ENCODE measurements at places on chromosomes 2 and 18. TPM values are rescaled to one million over a fixed set of nuclear protein-coding genes. Genes with fewer than 3 reads are reported as not detected.

The ALPG gene
- not detected for total RNA-seq

The ICOS gene
- total RNA-seq: not detected

The FKBP1B gene
- total RNA-seq: 39.0 TPM

The MC2R gene
- not detected for total RNA-seq

The IL36A gene
- not detected for total RNA-seq

The SCYGR4 gene
- not detected for total RNA-seq

The RTP5 gene
- total RNA-seq: not detected

The SLC4A3 gene
- total RNA-seq: 15.8 TPM

The IL36RN gene
- not detected for total RNA-seq

The KATNAL2 gene
- total RNA-seq: 4.2 TPM

The MAPRE3 gene
- total RNA-seq: 4.4 TPM

The IL37 gene
- total RNA-seq: not detected

The TRIM43 gene
- not detected for total RNA-seq

The MOCOS gene
- total RNA-seq: 0.66 TPM

The MAP2 gene
- total RNA-seq: 1.8 TPM

The TPGS2 gene
- total RNA-seq: 137 TPM

The CCDC68 gene
- total RNA-seq: 0.56 TPM

The ZC3H8 gene
- total RNA-seq: 10.4 TPM

The RFTN2 gene
- total RNA-seq: 0.55 TPM

The ACMSD gene
- not detected for total RNA-seq

The EPAS1 gene
- 2.0 TPM for total RNA-seq

The DLX1 gene
- not detected for total RNA-seq

The COPS7B gene
- total RNA-seq: 77.5 TPM

The C2orf81 gene
- 7.6 TPM for total RNA-seq

The CNGA3 gene
- not detected for total RNA-seq

The ALK gene
- 0.46 TPM for total RNA-seq
